ENCODE measurements at places on chromosomes 12 and 14.

GRCh38 chr14:31944256-31945073, 132.6 kb upstream of the ARHGAP5 start:
- DNase-seq = no peak

DNA sequence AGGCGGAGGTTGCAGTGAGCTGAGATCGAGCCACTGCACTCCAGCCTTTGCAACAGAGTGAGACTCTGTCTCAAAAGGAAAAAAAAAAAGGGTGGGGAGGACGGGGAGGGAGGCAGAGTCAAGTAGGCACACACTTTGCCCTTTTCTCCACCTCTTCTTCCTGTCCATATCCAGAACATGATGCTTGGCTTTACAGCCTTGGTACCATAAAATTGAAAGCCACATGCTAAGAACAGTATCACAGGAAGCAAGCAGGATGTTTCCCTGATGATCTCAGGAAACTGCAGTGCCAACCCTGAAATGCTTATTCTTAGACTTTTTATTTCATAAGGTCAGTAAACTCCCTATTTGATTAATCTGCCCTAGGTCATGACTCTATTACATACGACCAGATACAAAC, 32.5 kb upstream of the YAF2 start:
- DNase-seq = no peak

DNA sequence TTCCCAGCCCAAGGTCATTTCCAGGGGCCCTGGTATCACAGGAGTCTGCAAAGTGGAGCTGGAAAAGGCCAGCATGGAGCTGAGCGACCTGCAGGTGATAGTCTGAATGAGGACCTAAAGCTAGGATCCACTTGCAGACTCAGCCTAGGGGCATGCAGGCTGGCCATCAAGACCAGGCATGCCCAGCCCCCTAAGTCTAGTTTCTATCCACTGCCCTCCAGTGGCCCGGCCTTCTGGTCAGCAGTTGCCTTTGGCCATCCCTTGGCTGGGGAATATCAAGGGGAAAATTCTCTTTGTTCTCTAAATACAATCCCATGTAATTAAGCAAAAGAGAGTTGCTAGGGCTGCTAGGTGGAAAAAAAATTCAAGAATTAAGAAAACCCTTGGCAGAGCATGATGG, 96.3 kb upstream of the LHX5 start:
- DNase-seq = no peak

GRCh38 chr12:112430929-112431328, 12.2 kb downstream of the PTPN11 start:
- DNase-seq = no peak

DNA sequence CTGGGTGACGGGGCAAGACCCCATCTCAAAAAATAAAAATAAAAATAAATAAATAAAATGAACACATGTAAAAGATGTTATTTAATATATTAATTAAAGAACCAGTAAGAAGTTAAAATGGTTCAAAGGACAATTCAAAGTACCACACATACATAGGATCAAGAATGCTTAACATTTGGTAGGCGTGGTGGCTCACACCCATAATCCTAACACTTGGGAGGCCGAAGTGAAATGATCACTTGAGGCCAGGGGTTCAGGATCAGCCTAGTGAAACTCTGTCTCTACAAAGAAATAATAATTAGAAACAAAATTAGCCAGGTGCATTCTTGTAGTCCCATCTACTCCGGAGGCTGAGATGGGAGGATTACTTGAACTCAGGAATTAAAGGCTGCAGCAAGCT, 53.3 kb downstream of the SPATS2 start:
- DNase-seq = no peak

DNA sequence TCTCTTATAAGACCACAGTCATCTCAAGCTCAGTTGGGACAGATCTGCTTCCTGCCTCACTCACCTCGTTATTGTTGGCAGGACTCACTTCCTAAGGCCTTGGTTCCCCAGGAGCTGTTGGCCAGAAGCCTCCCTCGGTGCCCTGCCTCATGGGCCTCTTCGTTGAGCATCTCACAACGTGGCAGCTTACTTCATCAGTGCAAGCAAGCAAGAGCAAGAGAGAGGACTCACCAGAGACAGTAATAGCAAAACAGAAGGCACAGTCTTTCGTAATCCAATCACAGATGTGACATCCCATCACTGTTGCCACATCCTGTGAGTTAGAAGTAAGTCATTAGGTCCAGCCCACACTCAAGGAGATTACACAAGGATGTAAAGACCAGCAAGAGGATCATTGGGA, 5.1 kb upstream of the NUMB start:
- no peak for DNase-seq

DNA sequence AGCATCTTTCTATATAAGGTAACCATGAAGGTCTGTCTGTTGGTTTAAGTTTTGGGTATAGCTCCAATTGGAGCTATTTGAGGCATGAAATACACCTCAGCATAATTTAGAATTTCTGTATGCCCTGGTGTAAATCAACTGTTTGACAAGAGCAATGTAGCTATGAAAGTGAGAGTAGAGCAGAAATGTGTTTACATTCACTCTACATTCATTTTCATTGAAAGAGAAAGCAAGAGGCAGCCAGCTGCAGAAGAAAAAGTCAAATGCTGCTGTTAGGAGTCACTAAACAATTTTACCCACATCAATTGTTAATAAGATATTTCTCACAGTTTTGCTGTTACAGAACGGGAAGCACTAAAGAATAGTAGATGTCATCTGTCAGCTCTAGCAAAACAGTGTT, 252.5 kb downstream of the SLC6A15 start:
- no peak for DNase-seq

DNA sequence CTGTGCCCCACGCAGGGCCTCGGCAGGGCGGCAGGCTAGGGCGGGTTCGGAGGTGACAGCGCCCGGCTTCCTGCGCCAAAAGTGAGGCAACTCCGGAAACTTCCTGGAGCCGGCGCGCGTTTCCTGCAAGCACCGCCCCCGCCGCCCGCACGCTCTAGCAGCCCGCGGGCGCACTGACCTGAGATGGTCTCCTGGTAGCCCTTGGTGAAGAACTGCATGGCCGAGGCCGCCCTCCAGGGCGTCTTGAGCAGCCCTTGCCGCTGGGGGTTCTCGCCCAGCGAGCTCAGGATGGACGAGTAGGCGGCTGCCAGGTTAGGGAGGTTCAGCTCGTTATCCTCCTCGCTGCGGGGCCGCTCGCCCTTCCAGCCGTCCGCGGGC, 494 bp downstream of the GCH1 start:
- no peak for DNase-seq

- no peak for DNase-seq
These were observed 22.0 kb downstream of the POU6F1 start for GRCh38 chr12:51195841-51196240.

GRCh38 chr12:68641138-68641537, 30.4 kb downstream of the RAP1B start:
- no peak for DNase-seq

DNA sequence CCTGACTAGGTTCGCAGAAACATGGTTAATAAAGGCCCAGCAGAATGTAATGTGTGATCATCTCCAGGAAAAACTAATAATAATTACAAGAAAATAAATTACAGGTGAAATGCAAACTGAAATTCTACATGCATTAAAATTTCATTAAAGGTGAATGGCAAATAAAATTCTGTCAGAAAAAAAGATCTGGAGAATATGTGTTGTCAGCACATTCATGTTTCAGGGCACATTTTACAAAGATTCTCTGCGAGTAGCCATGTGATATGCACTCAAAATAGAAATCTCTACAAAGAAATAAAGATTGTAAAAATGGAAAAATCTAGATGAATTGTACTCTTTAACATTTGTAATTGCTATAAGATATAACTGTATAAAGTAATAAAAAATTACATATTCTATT, 765.2 kb downstream of the TMEM121 start:
- no peak for DNase-seq

GRCh38 chr14:89284333-89285058, 132.5 kb downstream of the FOXN3 start:
- no peak for DNase-seq

DNA sequence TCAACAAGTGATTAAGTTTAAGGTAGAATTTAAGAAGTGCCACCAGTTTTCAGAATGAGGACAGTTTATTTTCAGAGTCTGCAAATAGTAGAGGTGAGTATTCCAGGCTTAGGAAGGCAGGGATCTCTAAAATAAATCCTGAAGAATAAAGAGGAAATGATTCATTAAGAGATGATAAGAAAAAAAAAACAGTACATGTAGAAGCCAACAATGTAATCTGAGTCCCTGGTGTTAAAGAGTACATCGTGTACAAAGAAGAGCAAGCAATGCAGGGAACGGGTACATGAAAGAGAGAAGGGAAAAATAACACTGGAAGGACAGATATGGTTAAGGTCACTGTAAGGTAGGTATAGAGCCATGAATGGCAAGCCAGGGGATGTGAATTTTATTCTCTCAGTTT, 95.2 kb upstream of the FOXG1 start:
- DNase-seq = no peak

DNA sequence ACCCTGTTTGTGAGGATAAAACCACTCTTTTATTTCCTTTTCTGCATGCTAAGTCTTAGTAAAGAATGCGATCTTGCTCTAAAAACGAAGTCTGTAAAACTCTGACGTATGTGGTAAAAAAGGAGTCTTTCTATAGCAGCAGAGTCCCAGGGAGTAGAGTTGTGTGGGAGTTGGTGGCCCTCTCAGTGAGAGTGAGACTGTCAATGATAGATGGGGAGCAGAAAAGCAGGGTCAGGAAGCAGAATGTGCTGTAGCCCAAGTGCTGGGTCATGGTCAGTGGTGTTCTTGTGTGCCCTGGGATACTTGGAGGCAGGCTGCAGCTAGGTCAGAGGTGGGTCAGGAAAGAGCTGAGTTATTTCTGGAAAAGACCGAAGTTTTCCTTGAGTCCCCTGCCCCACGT, 20.3 kb upstream of the GPR33 start:
- DNase-seq = no peak

DNA sequence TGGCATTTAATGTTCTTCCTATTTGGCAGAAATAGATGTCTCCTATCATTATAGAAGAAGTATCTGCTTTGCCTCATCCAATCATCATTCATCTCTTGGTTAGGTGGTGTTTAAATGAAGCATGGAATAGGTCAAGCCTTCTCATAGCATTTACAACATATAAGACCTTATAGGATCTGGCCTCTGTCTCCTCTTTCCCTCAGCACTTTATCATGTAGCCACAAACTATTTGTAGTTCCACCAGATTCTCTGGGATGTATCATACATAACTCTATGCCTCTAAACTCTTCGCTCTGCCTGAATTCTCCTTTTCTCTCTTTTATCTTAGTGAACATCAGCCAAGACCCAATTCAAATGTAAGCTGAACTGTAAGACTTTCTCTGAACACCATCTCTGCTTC, 20.7 kb downstream of the NAA25 start:
- DNase-seq = no peak

GRCh38 chr14:67618617-67619063, 1.1 kb upstream of the ARG2 start:
- DNase-seq = peak; percentile 15

DNA sequence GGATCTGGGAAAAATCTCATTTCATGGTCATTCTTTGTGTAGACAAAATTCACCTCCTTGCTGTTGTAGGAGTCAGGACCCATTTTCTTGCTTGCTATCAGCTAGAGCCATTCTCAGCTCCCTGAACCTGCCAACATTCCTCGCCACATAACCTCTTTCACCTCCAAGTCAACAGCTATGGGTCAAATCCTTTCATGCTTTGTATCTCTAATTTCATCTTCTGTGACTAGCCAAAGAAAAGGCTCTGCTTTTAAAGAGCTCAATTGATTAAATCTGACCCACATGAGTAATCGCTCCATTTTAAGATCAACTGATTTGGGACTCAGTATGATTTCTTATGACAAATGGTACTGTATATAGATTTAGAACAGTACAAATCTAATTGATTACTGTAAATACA, 89.2 kb upstream of the FOXG1 start:
- DNase-seq = no peak

DNA sequence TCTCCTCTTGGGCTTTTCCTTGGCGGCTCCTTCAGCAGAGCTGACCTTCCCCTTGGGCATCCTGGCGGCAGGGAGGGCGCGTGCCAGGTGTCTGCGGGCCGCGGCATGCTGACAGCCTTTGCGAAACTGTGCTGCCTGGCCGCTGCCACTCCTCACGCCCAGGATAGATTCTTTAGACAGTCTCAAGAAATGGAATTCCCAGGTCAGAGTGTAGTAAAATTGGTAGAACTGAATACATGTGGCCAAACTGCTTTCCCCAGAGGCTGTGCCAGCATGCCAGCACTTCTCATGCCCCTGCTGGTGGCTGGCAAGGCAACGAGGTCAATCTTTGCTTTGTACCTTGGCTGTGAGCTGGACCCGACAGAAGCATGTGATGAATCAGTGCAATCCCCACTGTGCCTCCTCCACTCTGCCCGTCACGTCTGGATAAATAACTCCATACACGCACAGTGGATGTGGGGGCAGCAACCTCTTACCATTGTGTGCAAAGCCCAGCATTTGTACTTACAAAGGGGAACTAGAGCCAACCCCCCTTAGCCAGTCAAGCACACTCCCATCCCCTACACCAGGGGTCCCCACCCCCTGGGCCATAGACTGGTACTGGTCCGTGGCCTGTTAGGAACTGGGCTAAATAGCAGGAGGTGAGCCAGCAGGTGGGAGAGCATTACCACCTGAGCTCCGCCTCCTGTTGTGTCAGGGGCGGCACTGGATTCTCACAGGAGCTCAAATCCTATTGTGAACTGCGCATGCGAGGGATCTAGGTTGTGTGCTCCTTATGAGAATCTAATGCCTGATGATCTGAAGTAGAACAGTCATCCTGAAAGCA, 90.9 kb downstream of the ACTN1 start:
- DNase-seq = no peak

DNA sequence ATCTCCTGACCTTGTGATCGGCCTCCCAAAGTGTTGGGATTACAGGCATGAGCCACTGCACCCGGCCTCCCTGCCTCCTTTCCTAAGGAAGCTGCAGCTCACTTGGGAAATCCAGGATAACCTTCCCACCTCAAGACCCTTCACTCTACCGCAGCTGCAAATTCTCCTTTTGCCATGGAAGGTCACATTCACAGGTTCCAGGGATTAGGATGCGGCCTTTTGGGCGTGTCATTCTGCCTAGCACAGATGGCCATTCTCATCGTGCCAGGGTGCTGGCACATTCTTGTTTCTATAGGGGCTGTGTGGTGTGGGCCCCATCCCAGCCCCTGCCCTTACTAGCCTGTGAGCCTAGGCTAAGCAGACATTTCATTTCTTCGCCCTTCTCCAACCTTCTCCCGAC, 219.9 kb downstream of the CHST11 start:
- no peak for DNase-seq

DNA sequence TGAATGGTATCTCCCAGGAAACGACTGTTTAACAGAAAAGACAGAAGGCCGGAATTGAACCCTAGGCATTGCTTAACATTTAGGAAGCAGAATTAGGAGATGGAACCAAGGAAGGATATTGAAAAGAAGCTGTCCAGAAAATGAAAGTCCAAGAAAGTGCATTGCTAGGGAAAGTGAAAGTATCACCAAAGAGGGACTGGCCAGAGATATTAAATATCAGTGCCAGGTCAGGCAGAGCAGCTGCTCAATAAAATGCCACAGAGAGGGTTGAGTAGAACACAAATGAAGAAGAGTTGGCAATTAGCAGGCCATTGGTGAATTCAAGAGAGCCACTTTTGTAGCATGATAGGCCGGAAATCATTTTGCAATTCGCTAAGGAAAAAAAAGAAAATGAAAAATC, 101.6 kb downstream of the CFAP54 start:
- no peak for DNase-seq
